ENCODE measurements at places on chromosomes 12 and 14. TPM values are rescaled to one million over a fixed set of nuclear protein-coding genes. Genes with fewer than 3 reads are reported as not detected.

GAS2L3 gene
- 66.0 TPM for total RNA-seq

WNT1 gene
- not detected for total RNA-seq

GRCh38 chr12:33828326-33828725 lies 194.0 kb upstream of the ALG10 start:
- no peak for DNase-seq

DNA sequence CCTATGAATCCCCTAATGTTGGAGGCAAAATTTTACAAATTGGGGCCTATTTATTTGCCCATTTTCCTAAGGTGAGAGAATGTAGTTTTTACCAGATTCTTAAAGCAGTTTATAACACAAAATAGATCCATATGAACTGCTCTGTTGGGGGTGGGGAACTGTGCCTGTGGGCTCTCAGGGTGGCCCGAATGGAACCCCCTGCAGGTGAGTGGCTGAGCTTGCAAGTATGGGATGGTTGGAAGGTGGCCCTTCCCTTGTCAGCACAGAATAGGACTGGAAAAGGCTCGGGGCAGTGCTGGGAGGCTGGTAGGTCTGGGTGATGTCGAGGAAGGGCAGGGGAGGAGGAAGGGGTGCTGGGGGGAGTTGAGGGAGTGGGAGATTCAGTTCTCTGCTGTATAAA lies 4.9 kb downstream of the VSX2 start:
- no peak for DNase-seq

GRCh38 chr14:70822530-70823185 lies 13.3 kb upstream of the MAP3K9 start:
- no peak for DNase-seq

FGF6 gene
- not detected for total RNA-seq

GRCh38 chr12:389142-390096 lies at the start of gene KDM5A:
KDM5A (minus strand) TSS chr12:389320; CDS start chr12:389091, 229 bp downstream.
- DNase-seq: peak; percentile 84
